Activated T-helper 1 cell treated with anti-CD3 and anti-CD28 coated beads, Interleukin-2, amount 50 U/mL, for 16 hours (primary cell): ENCODE measurements at places on chromosomes 5 and 9.

GRCh38 chr5:82151662-82152061 lies 126.5 kb downstream of the RPS23 start:
- DNase-seq = no peak

- DNase-seq = no peak
Measured at GRCh38 chr5:10618311-10618710, 54.4 kb downstream of the ANKRD33B start.

DNA sequence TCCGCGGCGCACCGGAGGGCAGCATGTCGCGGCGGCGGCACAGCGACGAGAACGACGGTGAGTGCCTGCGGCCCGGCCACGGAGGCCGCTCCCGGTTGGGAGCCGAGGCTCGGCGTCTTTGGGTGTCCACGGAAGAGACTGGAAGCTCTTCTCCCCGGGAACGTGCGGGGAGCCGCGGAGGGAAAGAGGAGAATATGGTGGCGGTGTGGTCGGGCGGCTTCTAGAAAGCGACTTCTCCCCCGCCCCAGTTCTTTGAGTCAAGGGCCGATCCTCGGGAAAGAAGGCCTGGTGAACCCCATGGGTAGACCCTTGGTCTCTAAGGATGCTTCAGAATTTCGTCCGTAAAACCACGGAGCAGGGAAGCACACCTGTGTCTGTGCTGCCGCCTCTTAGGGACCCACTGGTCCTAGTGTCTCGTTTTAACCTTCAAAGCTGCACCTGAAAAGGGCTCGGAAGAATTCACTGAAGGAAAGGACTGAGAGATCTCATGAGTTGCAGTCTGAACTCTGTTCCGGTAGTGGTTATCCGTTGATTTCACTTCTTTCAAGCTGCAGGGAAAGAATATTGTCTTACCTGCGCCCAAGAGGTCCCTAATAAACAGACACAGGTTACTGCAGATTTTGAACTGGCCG lies 354 bp downstream of the NCBP1 start:
- DNase-seq = no peak

DNA sequence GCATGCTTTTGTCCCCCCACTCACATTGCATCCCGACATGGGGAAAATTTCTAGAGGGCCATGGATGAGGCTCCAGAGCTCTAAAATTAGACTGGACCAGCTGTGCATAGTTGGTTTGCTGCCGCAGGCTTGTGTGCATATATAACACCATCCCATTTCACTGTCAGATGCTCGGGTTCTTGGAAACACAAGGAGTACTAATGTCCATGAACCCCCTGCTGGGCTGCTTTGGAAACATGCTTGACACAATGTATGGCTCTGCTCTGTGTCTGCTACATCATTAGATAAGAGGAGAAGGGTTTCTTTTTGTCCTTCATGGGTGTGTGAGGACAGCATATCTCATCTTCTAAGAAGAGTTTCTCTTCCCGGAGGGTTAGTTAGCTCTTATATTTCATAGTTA lies 292.1 kb upstream of the RORB start:
- no peak for DNase-seq
